Fibroblast of the aortic adventitia (primary cell): ENCODE measurements at places on chromosomes 3 and 15. TPM values are rescaled to one million over a fixed set of nuclear protein-coding genes. Genes with fewer than 3 reads are reported as not detected.

Gene LMCD1
- 22.4 and 30.3 TPM in 2 replicates for total RNA-seq

Gene LEKR1
- total RNA-seq: 0.81 and 2.8 TPM in 2 replicates

Gene CCR8
- not detected in 2 replicates for total RNA-seq

Gene SHC4
- total RNA-seq: 1.8 and 2.2 TPM in 2 replicates

Gene EPHA3
- 0.98 and 6.1 TPM in 2 replicates for total RNA-seq

GRCh38 chr15:62432702-62433398 is 267.8 kb upstream of the C2CD4B start:
- DNase-seq: no peak

DNA sequence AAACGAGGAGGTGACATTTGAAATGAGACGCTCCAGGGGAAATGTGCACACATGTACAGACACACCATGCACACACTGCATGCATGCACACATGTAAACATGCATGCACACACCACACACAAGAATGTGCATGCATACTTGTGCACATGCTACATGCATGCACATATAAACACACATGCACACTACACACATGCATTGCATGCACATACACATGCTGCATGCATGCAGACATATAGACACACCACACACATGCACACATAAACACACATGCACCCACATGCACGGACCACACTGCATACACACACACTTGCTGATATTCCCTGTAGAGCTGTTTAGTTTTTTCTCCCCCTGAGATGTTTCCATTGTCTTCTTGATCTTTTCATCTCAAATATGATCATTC is 37.8 kb upstream of the SLC6A1 start:
- DNase-seq: no peak

DNA sequence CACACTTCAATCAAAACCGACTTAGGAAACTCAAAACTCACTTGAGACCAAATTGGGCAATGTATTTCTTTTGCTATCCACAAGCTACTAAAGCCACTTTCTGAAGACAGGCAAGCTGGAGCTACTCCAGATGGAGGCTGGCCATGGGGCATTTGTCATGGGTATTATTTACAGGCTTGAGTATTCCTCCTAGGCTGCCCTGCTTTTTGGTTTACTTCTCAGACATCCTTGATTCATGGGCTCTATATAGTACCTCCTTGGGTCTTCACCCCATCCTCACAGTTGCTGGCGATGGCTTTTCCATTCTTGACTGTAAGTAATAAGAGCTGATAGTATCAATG is 18.6 kb upstream of the SYNM start:
- DNase-seq: no peak

- DNase-seq: no peak
Measured at GRCh38 chr3:194880940-194881925, 195.6 kb downstream of the FAM43A start.

DNA sequence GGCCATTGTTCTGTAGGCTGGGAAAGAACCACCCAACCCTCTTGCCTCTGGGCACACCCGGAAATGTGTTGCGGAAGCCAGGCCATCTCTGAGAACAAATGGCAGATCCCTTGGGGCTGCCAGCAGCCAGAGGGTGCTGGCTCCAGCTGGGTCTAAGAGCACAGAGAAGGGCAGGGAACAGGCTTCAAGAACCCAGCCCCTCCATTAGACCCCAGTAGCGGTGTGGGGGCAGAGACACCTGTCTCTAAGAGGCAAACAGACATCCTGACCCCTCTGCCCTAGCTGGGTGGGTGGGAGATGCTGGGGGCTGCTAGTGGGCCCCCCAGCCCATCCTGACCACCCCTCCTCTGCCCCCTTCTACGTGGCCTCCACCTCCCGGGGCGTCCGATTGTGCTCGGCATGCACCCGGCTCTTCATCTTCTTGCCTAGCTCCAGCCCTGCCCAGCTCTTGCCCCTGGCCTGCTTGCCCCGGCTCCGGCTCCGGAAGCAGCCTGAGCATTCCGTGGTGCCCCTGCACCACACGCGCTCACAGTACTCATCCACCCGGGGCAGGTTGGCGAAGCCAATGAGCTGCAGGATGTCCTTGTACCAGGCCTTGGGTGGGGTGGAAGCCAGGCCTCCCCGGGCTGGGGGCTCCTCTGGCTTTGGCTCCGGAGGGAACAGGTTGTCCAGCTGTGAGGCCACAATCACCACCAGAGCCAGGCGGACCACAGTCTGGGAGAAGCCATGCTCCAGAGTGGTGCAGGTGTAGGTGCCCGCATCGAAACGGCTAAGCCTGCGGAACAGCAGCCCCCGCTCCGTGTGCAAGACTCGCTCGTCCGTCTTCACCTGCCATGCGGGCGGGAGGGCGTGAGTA is 9.4 kb downstream of the SEMA3G start:
- no peak for DNase-seq

- DNase-seq: peak; percentile 88
Measured at GRCh38 chr15:48865370-48866079, 12.4 kb upstream of the EID1 start.

DNA sequence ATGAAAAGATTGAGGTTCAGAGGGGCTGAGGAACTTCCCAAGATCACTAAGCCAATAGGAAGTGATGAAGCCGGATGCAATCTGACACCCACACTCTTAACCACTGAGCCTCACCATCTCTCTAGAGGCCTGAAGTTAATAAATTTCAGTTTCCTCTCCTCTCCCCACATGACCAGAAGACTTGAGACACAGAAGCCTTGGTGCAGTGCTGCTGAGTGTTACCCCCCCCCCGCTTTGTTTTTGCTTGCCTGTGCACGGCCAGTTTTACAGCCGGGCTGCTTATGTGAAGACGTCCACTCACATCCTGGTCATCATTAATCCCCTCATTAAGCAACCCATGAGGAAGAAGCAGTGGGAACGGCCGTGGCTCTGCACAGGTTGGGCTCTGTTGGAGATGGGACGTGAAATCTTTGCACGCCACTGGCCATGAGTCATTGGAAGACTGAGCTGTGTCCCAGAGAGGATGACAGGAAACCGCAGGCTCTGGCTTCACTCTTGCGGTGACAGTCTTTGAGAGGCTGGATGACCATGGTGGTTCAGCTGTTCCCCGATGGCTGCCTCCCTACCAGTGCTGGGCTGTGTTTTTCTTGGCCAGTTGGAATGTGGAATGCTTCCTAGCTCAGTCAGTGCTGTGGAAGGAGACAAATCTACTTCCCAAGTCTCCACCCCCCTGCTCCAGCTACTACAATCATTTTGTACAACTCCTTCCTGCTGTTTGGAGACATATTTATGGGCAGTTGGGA is 232.6 kb upstream of the LRTM1 start:
- peak; percentile 98 for DNase-seq
